ENCODE measurements at places on chromosomes 11 and 22.
A peak's percentile ranks its signal among the peaks of the same experiment; 100 is the strongest.

DNA sequence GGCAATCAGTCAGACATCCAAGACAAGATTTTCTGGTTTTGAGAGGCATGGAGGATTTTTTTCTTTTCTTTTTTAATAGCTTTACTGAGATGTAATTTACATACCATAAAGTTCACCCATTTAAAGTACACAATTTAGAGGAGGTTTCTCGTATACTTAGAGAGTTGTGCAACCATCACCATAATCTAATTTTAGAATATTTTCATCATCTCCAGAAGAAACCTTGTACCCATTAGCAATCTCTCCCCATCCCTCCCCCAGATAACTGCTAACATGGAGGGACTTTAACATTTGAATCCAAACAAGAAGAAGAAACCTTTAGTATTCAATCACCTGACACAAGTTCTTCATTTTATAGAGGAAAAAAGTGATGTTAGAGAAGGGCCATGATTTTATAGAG, 83.6 kb downstream of the CLPB start:
- DNase-seq, result no peak

DNA sequence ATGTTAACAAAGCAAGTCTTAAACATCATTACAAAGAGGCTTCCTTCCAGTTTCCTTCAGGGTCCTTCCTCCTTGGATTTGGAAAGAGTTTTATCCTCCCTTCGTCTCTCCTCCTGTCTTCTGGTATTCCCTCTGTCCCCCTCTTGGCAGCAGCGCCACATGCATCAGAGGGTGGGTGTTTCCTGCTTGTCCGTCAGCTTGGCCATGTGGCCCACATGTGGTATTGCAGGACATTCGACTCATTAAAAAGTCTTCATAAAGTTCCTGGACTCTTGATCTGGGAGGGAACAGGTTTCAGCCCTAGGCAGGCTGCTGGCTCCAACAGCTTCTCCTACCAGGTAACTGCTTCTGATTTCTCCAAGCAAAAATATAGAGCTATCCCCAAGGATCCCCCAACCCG, 189.8 kb downstream of the CSNK2A3 start:
- no peak for DNase-seq

GRCh38 chr11:134223121-134223520, 646 bp downstream of the NCAPD3 start:
- no peak for DNase-seq

GRCh38 chr11:72493426-72494108, 59.2 kb upstream of the CLPB start:
- no peak for DNase-seq

DNA sequence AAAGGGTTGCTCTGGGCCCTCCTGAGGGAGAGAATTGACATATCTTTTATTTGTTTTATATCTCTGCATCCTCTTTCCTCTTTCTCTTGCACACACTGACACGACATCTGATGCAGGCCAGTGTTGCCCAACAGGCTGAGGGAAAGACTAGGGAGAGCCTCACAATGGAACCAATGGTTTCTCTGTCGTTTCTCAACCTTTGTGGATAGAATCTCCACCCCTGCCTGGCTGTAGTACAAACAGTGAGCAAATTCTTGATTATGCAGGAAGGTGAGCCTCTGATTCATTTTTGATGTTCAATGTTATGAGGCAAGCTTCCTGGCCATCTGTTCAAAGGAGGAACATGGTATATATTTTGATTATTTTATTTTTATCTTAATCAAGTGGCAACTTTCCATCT, 49.8 kb upstream of the PLET1 start:
- DNase-seq, result peak; percentile 87

GRCh38 chr11:18193010-18193409, 20.4 kb downstream of the MRGPRX4 start:
- no peak for DNase-seq

DNA sequence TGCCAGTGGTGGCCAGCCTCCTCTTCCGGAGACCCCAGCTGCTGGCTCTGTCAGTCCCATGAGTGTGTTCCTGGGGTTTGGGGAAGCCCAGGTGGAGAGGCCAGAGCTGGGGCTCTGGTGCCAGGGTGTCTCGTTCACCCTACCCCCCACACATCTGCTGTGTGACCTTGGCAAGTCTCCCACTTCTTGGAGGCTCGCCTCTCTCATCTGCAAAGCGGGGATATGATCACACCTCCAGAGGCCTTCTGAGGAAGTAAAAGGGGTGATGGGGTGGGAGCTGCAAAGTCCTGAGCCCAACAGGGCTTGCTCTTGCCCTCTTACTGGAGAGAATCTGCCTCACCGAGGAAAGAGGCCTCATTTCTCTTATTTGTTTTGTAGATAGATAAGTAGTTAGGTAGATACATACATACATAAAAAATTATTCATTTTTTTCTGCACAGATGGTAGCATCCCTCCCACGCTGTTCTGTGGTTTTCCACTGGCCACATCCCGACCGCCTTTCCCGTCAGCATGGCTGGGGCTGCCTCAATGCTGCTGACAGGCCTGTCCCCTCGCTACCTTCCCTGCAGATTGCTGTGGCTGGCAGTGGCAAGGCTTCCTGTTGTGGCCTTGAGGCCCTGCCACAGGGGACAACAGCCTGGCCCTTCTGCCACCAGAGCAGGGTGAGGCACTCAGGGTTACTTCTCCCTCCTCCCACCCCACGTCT, 23.9 kb downstream of the MYO7A start:
- DNase-seq, result peak; percentile 57

- no peak for DNase-seq
Observed at GRCh38 chr22:49561976-49562375, 265.7 kb downstream of the BRD1 start.

GRCh38 chr11:102010776-102011494, 36.3 kb upstream of the CFAP300 start:
- no peak for DNase-seq

DNA sequence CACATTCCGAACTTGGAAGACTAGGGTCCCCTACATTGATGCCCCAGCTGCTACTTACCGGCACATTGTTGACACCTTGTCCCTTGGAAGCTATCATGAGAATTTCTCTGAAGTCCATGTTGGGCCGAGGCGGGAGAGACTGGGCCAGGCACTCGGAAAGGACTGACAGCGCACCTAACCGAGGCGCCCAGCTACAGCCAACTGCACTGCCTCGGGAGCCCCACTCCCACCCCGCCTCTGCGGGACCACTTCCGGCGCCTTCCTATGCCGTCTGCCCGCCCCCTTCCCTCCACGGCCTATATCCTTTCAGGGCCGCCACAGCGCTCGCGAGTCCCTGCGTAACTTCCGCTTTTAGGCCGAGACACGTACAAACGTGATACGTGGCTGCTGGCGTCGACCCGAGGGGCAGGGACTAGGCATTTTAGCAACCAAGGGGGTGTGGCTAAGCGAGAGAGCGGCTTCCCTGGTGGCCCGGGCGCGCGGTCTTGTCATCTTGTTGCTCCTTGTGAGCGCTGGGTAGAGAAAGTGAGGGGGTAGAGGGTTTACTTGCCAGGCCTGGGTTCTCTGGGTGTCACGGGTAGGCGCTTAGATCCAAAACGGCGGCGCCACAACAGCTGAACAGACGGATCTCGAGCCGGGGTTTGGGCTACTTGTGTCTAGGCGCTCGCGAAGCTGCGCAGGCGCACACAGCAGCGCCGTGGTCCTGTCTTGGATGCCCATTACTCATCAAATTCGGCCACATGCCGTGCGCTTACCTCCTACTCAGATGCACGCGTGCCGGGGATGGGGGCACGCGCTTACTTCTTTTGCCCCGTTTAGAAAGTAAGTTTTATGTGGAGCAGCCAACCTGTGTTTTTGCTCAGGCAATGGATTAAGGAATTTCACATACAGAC, at the start of gene SPTY2D1:
TSS of gene SPTY2D1 (minus strand) at position 203 of the 893 bp plus-strand sequence. CDS start at position 118, 85 bp downstream.
- DNase-seq, result peak; percentile 97

DNA sequence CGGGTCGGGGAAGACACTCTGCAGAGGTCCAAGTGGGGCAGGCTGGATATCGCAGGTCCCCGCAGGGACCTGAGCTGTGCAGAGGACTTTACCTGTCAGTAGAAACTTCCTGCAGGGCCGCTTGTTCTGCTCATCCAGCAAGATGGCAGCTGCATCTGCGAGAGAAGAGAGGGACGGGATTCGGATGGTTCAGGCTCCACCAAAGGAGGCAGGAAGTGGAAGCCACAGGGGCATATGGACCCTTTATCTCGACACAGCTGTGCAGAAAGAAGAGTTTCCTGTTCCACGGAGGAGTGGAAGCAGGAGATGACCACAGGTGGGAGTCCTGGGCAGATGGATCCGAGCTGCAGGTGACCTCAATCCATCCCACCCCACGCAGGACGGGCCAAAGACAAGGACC, 22.5 kb downstream of the CABP7 start:
- DNase-seq, result no peak

DNA sequence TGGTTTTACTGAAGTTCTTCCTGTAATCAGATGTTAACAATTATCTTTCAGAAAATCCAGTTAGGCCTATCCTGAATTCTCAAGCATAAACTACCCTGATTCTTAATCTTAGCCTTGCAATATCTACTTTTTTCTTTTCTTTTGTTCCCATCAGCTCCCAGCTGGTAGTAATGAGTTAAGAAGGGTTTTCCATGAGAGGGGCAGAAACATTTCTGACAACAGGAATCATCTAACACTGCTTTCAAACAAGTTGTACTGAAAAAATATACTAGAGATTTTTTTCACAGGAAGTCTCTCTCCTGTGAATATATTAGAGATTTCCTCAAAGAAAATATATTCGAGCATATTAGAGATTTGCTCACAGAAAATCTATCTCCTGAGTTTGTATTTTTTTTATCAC, 3.3 kb upstream of the TRIM6 start:
- DNase-seq, result no peak

GRCh38 chr11:47523490-47524225, 29.3 kb downstream of the CELF1 start:
- DNase-seq, result no peak

Measured in AML-193 (cell line).